Stimulated activated CD8-positive, alpha-beta memory T cell treated with anti-CD3 and anti-CD28 coated beads, Interleukin-7, amount 100 ng/mL, for 1 hour (primary cell): ENCODE measurements at places on chromosomes 3 and 15.

- DNase-seq, result no peak
Measured at GRCh38 chr3:63324621-63325020, 46.5 kb downstream of the SYNPR start.

- DNase-seq, result no peak
Measured at GRCh38 chr15:91940496-91941381, 87.2 kb downstream of the SLCO3A1 start.

DNA sequence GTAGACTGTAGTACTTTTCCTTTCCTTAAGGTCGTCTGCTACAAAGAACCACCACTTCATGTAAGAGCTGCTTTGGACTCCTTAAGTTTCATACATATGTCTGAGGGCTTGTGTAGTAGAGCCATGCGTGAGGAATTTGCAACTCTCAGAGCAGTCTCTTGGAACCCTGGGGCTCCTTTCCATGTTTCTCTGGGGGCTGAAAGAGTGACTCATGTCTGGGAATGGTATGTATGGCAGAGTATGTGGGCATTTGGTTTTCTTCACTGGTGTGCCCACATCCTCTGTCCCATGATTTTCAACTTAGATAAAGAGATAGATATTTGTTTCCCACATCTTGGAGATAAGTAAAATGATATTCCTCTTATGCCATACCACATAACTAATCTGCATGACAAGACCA lies 20.6 kb upstream of the RBM5 start:
- no peak for DNase-seq

GRCh38 chr3:112746675-112747280 lies 99.9 kb downstream of the CD200R1L start:
- DNase-seq, result no peak

DNA sequence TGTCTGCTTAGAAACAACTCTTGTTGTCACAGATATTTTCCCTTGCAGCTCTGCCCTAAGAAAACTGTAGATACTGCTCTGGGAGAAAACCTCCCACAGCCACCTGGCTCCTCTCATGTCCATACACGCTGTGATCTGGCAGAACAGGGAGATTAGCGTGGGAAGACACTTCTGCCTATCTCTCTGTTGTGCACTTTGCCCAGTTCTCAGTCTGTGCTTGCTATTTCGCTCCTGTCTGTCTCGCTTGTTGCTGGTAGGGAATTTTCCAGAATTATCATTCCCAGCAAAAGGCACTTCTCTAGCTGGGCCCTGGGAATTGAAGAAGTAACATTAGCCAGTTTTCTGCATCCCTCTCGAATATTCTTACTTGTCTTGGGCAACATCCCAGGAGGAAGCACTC lies 8.1 kb upstream of the GATM start:
- no peak for DNase-seq
